ENCODE measurements at places on chromosomes 6 and 20. TPM values are rescaled to one million over a fixed set of nuclear protein-coding genes. Genes with fewer than 3 reads are reported as not detected.

GGTLC1 gene
- polyA plus RNA-seq: not detected

GRCh38 chr6:2990932-2991506 lies 8.7 kb upstream of the NQO2 start:
- DNase-seq: no peak

DNA sequence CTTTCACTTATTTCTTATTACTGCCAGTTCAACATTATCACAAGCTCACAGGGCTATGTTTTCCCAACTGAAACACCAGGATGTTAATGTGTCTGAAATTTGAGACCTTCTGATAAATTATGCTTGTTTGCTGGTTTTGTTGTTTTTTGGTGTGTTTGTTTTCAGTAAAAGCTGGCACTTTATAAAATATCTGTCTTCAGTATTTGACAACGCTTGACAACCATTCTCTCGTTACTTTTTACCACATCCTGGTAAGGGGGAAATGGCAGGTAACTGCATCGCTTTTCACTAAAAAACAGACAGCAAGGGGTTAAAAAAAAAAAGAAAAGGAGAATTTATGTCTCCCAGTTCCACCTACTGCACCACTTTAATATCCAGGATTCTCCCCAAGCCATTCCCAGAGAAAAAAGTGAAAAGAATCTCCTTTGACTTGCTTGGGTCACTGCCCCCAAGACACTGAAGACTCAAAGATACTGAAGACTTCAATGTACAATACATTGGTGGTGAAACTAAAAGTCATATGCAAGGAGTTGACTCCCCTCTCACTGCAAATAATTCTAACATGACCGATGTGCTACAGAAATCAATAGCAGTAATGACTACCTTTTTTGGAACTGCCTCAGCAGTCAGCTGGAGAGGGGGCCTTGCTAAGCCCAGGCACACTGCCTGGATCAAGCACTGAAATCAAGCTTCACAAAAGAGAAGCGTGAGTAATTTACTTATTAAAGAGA lies 88.9 kb downstream of the HIVEP2 start:
- no peak for DNase-seq

SPATA25 gene
- polyA plus RNA-seq: not detected

- no peak for DNase-seq
Observed at GRCh38 chr6:38587766-38588362, 51.9 kb downstream of the BTBD9 start.

GRCh38 chr6:152176268-152176667 lies 368.8 kb downstream of the ESR1 start:
- no peak for DNase-seq

GRCh38 chr20:54112221-54112884 lies 42.0 kb upstream of the BCAS1 start:
- DNase-seq: no peak

GPX5 gene
- not detected for polyA plus RNA-seq

All from immature natural killer cell (primary cell).